ENCODE measurements at places on chromosomes 6 and 20.

DNA sequence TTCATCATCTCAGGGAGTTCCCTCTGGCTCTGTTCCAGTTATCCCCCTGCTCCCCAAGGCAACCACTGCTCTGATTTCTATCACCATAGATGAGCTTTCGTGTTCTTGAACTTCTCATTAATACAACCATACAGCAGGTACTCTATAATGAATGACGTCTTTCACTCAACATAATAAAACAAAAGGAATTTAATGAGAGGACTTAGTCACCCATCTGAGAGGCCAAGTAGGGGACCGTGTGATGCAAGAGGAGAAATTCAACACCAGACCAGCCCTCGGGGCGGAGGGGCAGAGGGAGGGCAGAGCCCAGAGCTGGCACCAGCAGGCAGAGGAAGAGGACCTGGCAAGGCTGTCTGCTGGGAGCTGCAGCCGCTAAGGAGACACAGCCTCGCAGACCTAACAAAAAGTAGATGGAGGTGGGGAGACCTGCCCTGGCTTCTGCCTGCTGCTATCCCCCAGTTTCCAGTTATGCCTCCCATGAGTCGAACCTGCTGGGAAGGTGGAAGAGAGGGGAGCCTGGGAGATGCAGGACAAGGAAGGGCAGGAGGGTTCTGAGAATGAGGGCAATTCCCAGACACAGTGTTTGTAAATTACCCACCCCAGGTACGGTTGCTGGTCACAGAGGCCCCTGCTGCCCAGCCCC, 13.8 kb downstream of the CCN5 start:
- DNase-seq = no peak

DNA sequence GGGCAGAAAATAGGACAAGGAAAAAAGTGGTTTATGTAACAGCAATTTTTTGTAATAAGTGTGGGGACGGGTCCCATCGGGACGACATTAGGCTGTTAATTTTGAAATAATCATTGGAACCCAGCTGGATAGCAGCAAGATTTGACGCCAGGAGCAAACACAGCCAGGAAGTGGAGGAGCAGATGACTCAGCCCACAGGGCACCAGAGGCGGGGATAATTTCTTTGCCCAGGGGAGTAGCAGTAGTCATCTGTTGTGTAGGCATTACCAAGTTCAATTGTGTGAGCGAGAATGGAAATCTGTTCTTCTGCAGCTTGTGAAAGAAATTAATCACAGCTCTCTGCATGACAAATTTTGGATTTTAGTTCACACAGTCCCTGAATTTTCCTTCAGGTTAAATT, 22.6 kb upstream of the RIN2 start:
- no peak for DNase-seq

GRCh38 chr20:57711311-57711712, 1.5 kb upstream of the PMEPA1 start:
- no peak for DNase-seq

- no peak for DNase-seq
Observed at GRCh38 chr20:55439070-55439469, 566.2 kb downstream of the CBLN4 start.

DNA sequence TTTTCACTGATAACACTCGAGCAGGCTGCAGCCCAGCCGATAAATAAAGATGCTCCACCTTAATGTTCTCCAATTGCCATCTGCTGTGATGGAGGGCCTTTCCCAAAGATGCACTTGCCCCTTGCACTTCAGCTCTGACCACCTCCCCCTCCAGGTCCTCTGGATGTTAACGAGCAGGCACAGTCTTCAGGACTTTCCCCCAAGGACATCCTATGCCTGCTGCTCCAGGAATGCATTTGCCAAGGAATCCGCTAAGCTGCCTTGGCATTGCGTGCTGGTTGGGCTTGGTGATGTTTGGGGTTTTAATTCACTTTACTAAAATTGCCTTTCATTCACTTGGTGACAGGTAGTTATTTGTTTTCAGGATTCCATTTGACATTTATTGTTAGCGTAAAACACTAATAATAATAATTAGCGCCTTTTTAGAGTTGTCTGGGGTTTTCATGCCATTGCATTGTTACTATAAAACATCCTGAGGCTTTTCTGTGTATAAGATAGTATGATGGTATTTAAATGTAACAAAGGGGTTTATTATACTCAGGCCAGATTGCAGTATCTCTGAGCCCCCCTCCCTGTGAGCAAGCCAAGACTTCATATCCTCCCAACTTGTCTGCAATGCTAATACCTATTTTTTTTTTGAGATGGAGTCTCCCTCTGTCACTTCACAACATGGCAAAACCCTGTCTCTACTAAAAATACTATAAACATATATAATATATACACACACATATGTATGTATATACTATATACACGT, 66.7 kb upstream of the TSHZ2 start:
- no peak for DNase-seq

DNA sequence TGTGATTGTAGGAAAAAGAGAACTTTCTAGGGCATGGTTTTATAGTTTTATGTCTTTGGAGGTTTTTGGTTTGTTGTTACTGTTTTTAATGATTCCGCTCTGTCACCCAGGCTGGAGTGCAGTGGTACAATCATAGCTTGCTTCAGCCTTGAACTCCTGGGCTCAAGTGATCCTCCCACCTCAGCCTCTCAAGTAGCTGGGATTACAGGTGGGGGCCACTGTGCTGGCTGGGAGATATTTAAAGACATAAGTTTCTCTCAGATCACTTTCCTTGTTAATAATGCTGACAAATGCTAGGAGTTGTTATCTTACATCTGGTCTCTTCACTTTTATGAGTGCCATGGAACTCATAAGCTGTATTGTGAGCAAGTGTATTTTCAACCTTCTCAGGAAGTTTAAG, 116.3 kb downstream of the SCAF8 start:
- DNase-seq = no peak

- DNase-seq = no peak
Observed at GRCh38 chr20:23228912-23229311, 121.7 kb upstream of the NXT1 start.

DNA sequence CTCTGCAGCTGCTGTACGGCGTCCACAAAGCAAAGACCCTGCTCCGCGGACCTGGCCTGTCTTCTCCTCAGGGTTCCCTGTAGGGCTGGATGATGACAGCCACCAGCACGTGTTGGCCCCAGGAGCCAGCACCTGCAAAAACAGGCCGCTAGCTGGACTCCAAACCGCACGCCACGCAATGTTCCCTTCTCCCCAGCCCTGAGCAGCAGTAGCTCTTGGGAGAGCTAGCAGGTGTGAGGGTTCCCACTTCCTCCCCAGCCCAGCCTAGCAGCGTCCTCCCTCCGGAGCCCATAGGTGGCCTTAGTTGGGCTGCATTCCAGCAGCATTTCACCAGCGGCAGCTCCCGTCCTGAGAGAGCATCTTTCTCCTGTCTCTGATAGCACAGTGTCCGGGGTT, 42.3 kb downstream of the DACT2 start:
- no peak for DNase-seq

DNA sequence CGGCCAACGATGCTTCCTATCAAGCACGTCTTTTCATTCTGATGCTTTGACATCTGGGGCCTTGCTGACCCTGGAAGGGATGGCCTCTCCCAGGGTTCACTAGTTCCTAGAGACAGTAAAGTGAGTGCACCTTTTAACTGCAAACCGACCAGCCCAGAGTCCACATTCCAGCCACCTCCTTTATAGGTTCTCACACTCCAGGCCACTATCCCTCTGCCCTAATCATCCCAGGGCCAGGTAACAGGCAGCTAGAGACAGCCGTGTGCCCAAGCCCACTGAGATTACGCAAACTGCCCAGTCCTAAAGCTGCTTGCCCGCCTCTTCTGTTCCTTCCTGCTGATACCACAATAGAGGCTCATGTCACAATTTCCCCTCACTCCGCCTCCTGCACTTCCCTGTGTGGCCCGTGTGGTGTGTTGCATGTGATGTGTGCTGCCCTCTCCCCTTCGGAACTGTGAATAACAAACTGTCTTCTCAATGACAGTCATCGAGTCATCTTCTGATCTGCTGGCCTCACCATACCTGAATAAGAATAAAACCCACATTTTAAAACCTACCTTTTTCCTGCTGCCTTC, 123.7 kb upstream of the EXOC2 start:
- no peak for DNase-seq

GRCh38 chr6:12138936-12139335, 126.8 kb downstream of the HIVEP1 start:
- no peak for DNase-seq

- DNase-seq = no peak
Observed at GRCh38 chr20:63167918-63168520, 47.9 kb downstream of the YTHDF1 start.

- DNase-seq = no peak
Observed at GRCh38 chr6:137056121-137056880, 11.5 kb upstream of the IL20RA start.

GRCh38 chr20:53579581-53580375, 13.9 kb downstream of the ZNF217 start:
- no peak for DNase-seq

- DNase-seq = no peak
Observed at GRCh38 chr6:94548201-94548600, 1029.1 kb upstream of the MANEA start.

DNA sequence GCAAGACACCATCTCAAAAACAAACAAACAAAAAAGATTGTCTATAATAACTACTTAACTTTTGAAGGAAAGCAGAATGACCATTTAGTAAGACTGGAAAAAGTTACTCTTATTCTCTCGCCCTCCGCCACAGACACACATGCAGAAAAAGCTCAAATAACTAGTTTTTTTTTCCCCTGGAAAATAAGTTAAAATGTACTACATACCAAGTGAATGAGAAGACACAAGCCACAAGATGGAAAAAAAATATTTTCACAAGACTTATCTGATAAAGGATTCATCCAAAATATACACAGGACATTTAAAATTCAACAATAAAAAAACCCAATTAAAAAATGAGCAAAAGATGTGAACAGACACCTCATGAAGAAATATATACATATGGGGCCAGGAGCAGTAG, 31.9 kb downstream of the NUDT3 start:
- no peak for DNase-seq

DNA sequence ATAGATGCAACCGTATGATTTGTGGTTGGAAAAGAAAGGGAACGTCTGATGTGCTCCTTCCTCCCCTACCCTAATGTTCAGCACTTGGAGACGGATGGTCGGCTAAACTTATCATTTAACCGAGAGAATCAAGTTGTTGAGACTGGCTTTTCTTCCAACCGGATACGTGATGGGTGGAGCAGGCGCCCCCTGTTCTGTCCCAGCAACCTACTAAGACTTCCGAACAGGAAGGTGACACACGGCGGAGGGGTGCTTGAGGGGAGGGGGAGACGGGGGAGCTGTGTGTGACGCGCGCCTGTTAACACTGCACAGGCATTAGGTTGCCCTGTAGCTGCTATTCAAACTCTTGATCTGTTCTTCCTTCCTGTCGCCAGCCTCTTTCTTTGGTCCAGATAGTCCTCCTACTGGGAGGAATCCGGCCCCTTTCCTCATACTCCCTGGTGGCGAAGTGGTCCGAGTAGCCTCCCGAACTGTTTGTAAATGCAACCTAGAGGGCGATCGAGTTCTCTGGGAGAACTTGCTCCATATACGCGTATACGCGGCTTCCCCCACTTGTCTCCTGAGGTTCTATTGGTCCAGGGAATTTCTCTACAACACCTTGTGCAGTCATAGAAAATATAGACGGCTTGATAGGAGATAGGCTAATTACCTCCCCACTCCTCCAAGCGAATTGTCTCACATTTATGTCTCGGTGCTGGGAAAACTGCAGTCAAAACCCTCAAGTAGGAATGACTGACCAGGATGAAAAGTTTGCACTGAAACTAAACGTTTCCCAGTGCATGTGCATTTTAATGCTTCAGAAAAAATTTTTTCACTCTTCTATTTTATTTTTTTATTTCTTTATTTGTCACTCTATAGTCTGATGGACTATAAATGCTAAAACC, 126.0 kb upstream of the SLC2A12 start:
- DNase-seq = peak; percentile 69

GRCh38 chr20:62523473-62524203, 47.8 kb upstream of the GATA5 start:
- DNase-seq = peak; percentile 63

GRCh38 chr6:46888578-46888977, 33.2 kb downstream of the ADGRF5 start:
- no peak for DNase-seq

DNA sequence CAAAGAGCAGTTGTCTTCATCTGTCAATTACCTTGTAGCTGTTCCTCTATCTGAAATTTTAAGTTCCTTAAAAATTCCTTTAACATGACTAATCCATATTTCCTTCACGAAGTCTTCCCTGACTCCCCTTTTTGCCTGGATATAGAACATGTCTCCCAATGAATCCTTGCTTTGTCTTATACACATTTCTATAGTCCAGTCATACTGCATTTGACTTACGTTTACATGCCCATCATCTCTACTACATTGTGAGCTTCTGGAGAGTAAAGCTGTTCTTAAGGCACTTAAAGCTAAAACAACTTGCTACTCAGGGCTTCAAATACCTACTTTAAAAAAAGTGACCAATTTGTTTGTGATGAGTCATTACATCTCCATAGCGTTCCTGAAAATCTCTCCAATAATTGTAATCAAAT, 4.9 kb downstream of the REV3L start:
- no peak for DNase-seq

GRCh38 chr6:166496460-166496859, 90.0 kb downstream of the RAMACL start:
- DNase-seq = no peak

DNA sequence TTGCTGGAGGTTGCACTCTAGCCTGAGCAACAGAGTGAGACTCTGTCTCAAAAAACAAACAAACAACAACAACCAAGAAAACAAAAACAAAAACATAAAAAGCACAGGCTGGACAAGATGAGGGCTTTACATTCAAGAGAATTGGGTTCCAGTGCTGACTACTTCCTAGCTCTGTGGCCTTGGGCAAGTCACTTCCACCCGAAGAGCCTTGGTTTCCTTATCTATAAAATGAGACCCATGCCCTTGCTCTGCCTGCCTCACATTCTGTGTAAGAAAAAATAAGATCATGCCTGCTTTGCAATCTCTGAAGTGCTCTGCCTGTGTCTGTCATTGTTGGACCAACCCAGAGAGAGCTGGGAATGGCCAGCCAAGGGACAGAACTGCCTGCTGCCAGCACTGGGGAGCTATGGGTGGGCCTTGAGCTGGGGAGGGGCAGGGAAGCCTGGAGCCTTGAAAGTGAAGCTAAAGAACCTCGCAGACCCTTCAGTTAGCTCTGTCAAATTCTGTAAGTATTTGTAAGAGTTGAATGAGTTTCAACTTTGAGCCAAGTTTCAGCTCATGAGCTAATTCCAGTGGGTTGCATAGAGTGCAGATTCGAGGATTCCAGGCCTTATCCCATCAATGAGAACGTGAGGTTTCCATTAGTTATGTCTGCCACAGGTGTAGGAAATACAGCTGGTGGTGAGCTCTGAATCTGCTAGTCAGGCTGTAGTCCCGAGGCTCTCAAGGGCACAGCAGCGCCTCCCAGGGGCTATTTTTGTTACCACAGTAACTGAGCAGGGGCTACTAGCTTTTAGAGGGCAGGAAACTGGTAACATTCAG, 93.2 kb downstream of the DLGAP4 start:
- no peak for DNase-seq

GRCh38 chr6:105058316-105058715, 101.4 kb downstream of the LIN28B start:
- no peak for DNase-seq

DNA sequence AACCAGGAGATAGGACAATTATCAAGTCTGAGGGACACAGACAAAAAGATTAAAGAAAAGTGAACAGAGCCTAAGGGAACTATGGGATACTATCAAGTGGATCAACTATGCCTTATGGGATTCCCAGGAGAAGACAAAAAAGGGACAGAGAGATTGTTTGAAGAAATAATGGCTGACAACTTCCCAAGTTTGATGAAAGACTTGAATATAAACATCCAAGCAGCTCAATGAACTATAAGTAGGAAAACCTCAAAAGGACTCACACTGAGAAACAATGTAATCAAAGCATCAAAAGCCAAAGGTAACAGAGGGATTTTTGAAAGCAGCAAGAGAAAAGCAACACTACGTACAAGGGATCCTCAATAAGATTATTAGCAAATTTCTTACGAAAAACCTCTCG, 11.0 kb downstream of the ZNF133 start:
- no peak for DNase-seq

Data from effector CD8-positive, alpha-beta T cell (primary cell).